ENCODE measurements at places on chromosomes 1 and 21.

DNA sequence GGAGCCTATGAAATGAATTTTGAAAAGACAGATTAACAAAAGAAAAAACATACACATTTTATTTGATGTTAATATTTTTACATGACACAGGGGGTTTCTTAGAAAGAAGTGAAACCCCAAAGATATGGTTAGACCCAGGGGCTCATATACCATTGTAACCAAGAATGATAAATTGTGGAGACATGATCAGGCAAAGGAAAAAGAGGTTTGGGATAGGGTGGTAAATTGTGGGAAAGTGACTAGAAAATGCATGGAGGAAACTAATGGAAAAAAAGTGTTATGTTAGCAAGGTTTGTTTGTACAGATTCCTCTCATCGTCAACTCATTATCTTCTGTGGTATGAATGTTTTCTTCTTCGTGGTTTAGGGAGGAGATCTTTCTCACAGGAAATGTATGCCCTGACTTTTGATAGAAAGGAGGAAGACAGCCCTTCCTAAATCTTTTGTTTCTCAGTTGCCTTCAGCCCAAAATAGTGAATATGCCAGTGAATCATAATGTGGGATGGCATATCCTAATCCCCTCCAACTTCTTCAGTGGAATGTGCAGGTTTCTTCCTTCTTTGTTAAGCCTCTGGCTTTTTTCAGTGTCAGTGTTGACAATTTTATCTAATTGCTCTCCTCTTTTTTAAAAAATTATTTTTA is 140.4 kb upstream of the UBE2U start:
- DNase-seq, result no peak

DNA sequence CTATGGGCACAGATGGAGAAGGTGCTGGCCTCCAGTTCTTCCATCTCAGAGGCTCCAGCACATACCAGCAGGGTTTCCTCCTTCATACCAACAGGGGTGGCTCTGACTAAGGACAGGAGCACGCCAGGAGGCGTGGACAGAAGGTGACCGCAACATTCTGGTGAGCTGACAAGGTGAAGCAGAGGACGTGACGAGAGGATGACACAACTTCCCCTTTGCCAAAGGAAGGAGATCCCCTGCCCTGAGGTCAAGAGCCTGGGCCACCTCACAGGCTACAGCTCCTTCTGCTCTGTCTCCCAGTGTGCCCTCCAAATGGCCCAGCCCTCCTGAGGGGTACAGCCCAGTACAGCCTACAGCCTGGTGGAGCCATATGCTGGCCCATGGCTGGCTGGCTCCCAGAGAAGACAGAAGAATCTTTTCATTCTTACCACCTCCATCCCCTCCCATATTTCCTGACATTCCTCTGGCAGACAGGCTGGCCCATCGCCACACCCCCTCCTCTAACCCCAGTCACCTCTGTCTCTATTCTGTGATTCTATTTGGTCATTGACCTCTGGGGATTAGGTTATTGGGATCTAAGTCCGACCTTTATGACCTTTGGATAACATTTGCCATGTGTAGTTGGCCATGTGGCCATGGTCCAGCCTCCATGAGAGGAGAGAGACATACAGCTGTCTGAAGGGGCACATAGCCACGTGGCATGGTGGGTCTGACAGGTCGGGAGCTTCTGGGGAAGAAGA is 5.1 kb upstream of the LAMB3 start:
- no peak for DNase-seq

DNA sequence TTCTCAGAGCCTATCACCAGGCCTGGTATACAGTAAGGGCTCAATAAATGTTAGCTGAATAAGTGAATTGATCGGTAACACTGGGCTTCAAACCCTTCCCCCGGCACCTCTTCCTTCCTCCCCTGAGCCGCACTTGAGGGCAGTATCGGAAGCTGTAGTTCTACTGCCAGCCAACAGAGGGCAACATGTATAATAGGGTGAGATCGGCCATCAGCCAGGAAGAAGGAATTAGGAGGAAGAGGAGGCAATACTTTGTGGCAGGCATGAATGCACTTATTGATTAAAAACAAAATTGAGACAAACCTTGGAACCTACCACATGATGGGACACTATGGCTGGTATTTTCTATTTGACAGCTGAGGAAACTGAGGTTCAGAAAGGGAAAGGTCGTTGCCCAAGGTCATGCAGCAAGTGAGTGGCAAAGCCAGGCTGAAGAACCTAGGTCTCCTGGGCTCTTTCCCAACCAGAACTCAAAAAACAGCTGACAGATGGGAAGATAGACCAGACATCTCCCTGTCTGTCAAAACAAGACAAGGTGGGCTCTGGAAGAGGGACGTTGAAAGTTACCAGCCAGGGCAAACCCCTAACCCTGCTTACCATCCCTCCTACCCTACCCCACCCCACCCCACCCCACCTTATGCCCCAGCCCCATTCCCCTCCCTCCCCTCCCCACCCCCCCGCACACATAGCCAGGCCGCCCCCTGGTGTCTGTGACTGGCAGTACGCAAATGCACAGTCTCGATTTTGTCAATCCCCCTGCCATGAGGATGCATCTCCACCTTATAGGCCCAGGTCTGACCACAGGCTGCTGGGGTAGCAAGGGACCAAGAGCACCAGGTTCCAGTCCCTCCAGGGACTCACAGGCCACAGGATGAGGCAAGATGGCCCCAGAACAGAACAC is 107.3 kb upstream of the RUNX3 start:
- DNase-seq, result peak; percentile 17

DNA sequence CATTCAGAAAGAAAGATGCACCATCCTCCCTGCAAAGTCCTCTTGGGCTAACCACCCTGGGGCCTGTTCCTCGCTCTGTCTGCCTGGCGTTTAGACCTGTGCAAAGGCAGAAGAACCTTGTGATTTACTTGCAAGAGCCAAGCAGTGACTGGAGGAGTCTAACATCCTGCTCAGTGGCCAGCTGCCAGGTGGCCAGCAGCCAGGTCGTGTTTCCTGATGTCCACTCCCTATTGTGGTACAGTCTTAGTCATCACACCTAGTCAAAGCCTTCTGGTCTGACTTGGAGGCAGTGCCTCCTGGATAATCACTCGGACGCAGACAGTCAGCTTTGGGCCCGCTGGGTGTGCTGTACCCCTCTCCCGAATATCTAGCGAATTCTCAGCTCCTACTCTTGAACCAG is 118.1 kb downstream of the PGBD5 start:
- DNase-seq, result no peak

- no peak for DNase-seq
These were observed 88.5 kb downstream of the PTPRU start for GRCh38 chr1:29324771-29325351.

GRCh38 chr1:18239671-18240070 is 132.1 kb downstream of the IGSF21 start:
- DNase-seq, result no peak

DNA sequence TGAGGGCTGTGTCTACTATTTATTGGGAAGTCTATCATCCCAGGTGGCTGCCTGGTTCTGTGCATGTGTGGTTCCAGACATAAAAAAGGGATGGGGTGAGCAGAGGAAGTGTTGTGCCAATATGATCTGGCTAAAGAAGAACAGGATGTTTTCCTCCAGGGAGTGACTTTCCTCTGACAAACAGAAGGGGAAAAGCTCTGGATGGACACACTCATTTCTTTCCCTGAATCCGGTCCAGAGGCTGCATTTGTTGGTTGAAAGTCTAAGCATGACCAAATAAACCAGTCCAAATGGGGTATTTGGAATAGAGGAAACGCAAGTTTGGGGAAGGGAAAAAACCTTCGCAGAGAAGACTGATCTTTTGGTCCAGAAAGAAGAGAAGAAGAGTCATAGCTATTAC is 12.7 kb downstream of the GREM2 start:
- DNase-seq, result no peak

DNA sequence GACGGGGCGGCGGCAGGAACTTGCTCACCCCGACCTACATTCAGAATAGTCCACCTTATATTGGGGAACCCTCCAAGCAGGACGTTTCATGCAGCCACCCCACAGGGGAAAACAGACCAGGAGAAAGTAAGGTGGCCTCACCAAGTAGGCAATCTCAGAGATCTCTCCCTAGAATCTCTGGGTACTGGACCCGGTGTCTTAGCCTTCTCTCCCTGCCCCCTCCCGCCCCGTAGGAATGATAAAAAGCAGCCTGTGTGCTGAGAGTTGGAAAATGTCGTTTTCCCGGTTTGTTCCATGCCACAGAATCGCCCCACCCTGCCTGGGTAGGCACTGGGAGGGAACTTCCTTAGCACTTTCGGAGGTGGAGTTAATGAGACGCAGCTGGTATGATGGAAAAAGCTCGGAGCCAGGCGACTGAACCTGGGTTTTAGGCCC is 789 bp upstream of the PTPN14 start:
- DNase-seq, result no peak

DNA sequence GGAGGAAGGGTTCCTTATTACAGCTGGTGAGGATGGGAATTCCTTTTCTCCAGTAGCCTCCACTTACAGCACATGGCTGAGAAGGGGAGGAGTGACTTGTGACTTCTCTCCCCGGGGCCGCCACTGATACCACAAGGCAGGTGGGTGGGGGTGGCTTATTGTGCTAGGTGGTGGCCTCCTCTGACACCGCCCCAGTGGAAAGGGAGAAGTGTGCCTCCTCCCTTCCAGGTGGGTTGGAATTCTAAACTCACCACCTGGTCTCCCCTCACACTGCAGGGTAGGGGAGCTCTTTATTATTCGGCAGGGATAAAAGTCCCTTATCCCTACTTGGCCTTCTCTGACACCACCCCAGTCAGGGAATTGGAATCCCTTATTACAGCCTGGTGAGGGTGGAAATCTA is 89.5 kb downstream of the CCDC30 start:
- DNase-seq, result no peak

DNA sequence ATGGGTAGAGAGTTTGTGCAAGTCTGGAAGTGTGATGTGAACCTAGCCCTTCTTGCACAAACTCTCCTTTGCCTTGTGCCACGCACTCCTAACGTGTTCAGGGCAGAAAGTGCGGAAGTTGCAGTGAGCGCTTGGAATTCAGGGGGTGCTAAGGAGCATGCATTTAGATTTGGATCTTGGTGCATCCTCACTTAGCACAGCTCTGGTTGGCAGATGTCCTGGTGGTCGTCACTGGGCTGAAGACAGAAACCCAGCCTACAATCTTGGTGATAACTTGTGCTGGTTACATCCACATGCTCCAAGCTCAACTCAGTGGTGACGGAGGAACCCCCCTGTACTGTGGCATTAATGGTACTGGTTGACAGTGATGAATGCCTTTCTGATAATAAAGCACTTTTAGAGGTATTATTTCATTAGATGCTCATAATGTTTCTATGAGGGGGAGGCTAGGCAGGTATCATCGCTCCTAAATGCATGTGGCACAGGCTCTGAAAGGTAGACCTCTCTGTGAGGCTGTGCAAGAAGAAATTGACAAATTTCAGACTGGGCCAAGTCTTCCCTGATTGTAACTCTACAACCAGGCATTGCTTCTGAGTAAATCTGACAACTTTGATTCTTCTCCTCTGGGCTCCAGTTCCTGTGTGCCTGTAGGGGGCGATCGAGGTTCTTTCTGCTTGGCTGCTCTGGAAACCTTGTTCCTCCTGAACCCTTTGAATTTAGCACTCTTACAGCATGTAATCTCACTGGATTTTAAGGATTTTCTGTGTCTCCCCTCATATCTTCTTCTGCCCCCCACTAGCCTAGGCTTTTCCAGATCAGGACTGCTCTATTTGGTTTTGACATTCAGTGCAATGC is 40.6 kb downstream of the MAPKAPK2 start:
- no peak for DNase-seq

Data from bone marrow (tissue), 2 donors.